ENCODE measurements at places on chromosomes 5 and 9. TPM values are rescaled to one million over a fixed set of nuclear protein-coding genes. Genes with fewer than 3 reads are reported as not detected.

SPATA9 gene
- total RNA-seq = not detected

SH3GLB2 gene
- 184 TPM for total RNA-seq

IRX1 gene
- 11.1 TPM for total RNA-seq

USP20 gene
- 51.2 TPM for total RNA-seq

GPR151 gene
- not detected for total RNA-seq

SLC45A2 gene
- not detected for total RNA-seq

SLC12A2 gene
- total RNA-seq = 12.2 TPM

HACD4 gene
- 8.4 TPM for total RNA-seq

TNFSF8 gene
- total RNA-seq = 4.1 TPM

ASPN gene
- 110 TPM for total RNA-seq

IFNK gene
- not detected for total RNA-seq

MYORG gene
- 7.4 TPM for total RNA-seq

WDR5 gene
- total RNA-seq = 20.7 TPM

WDR38 gene
- not detected for total RNA-seq

SLC25A48 gene
- 0.78 TPM for total RNA-seq

RASGRF2 gene
- total RNA-seq = 6.9 TPM

DNA sequence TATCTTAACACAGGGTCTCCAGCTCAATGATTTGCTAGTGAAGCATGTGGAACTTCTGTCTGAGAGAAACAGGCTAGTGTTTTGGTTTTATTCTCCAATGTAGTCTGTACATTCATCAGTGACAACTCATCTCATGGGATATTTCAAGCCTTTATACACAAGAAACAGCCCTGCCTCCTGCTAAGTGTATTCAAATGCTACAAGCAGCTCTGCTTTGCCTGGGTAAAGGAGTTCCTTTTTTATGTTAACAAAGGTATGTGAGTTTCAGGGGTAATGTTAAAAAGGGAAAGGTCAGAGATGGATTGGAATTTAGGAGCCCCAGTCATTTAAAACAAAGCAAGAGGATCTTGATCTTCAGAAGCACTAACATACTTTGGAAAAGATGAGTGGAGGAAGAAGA, 498.7 kb downstream of the ISL1 start:
- DNase-seq = no peak

DNA sequence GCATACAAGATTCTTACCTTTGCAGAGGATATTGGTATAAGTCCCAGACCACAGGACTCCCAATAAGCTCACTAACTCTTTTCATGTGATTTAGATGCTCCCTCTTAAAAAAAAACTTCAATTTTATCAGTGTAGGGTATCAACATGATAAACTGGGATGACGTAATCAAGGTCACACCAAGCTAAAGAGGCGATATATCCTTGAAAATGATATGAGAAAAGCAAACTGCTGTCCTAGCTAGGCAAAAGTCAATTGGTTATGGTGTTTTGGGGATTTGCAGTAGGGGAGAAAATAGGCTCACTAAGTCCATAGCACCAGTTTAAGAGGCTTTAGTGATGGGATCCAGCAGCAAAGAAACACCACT, 354.4 kb downstream of the DIRAS2 start:
- no peak for DNase-seq

- no peak for DNase-seq
Observed at GRCh38 chr5:76114179-76114851, 31.1 kb downstream of the SV2C start.

DNA sequence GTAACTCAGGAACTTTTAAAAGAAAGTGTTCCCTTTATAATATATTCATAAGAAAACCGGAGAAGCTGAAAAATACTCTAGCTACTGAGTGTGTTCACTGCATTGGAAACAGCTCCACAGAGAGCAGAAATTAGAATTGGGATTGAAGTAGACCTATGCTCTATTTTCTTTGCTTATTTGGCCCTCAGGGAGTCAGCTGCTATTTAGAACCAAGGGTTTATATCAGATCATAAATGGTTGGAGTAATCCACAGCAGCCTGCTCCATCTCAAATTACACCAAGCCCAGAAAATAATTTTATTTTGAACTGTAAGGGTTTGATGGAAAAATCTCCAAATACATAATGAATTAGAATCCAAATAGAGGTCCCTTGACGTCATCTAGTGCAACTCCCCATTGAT, 202.6 kb downstream of the ADAMTSL1 start:
- DNase-seq = no peak

DNA sequence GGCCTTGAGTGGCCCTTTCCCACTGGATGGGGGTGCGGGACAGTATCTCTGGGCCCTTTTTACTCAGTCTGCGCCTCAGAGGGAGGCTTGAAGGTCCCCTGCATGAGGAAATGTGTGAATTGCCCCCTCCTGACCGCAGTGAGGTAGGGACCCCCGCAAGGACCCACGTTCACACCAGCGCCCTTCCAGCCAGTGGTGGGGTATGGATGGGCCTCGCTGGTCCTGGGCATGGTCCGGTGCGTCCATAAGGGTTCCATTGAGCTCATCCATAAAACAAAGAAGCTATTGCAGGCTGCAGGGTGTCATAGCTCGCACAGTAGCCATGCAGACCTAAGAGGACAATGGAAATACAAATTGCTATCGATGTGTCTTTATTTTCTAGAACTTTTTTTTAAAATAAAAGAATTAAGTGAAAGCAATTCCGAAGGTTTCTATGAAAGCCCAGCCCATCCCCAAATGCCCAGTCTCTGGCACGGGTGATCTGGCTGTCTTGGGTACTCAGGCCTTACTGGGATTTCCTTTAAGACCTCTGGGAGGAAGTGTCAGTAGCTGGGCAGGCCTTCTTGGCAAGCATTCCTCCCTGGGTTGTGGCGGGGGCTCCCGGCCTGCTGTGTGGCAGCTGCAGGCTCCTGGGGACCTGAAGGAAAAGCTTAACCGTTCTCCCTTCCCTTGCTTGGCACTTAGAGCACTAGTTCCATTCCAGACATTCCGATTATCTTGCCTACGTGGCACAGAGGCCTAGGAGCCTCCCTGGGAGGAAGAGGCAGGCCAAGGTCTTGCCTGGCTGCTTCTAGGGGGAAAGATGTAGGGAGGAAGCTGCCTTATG, 1.5 kb upstream of the SEMA5A start:
- no peak for DNase-seq

GRCh38 chr5:39352951-39353350, 11.3 kb downstream of the C9 start:
- no peak for DNase-seq

- no peak for DNase-seq
Observed at GRCh38 chr5:109143031-109143430, 266.7 kb downstream of the PJA2 start.

DNA sequence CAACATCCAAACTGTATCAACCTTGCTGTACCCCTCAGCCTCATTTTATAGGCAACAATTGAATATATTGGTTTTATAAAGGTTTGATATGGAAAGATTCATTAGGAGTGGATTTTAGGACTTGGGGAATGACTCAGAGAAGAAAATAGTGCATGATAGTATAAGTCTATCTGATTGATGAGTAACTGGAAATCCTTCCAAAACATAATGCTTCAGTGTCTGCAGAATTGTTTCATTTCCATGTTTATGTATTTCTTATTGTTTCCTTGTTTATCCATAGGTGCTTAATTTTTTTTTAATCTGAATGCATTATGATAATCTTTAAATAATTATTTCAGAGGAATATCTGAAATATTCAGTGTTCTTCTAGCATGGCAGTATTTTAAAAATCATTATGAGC, 12.6 kb downstream of the JAK2 start:
- no peak for DNase-seq

DNA sequence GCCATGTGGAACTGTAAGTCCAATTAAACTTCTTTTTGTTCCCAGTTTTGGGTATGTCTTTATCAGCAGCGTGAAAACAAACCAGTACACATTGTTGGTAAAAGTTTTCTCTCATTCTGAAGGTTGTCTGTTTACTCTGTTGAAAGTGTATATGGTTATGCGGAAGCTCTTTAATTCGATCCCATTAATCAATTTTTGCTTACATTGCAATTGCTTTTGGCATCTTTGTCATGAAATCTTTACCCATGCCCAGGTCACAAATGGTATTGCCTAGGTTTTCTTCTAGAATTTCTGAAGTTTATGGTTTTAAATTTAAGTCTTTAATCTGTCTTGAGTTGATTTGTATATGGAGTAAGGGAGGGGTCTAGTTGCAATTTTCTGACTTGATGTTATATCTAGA, 1901.9 kb downstream of the MAT2B start:
- no peak for DNase-seq

GRCh38 chr9:133932181-133932580, 59.9 kb downstream of the VAV2 start:
- DNase-seq = no peak

DNA sequence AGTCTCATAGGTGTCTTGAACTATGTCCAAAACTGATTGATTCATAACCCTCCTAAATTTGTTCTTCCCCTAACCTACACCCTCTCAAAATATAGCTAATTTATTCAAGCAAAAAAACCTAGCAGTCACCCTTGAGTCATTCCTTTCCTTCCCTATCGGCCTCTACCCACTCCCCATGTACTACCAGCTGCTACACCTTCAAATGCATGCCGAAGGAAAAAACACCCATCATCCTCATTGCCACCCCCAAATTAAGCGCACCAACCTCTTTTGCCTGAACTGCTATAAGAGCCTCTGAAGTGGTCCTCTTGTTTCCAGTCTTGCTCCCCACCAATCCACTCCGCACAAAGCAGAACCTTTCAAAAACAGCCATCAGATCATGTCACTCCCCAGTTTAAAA, 12.6 kb downstream of the LIFR start:
- no peak for DNase-seq

- DNase-seq = no peak
Observed at GRCh38 chr5:115355095-115355494, 58.6 kb upstream of the CCDC112 start.

GRCh38 chr5:76007904-76008303, 75.3 kb upstream of the SV2C start:
- no peak for DNase-seq

DNA sequence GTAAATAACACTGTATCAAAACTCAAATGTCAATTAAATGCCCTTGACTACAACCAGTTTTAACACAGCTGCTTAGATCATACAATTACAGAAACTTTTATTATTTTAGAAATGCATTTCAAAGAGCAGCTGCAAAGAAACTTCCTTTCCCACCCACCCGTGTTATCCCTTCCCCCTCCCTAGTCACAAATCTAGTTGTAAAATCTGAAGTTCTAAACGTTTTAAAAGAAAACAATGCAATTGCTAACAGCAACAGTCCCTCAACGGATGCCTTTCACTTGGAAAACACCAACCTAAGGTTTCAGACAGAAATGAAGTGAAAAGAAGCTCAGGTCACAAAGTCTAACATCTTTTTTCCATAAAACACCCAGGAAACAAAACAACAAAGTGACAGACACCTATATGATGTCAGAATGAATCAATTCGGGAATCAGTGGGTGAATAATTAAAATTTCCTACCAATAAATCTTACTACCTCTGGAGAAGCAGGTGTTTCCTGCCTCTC, 100.3 kb downstream of the FBXW11 start:
- no peak for DNase-seq

DNA sequence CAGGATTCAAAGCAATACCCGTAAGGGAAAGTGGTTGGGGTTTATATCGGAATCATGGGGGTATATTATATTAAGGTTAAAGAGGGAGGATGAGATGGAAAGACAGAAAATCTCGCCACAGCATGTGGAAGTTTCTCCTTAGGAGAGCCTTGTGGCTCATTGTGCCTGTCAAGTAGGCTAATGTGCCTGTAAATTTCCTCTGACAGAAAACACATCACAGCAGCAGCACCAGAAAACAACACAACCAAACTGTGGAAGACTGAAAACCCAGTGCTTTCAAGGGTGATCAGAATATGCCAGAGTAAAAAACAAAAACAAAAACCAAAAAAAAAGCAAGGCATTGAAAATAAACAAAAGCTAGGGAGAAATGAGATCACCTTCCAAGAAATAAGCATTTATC, 11.3 kb upstream of the MAN2A1 start:
- DNase-seq = no peak

DNA sequence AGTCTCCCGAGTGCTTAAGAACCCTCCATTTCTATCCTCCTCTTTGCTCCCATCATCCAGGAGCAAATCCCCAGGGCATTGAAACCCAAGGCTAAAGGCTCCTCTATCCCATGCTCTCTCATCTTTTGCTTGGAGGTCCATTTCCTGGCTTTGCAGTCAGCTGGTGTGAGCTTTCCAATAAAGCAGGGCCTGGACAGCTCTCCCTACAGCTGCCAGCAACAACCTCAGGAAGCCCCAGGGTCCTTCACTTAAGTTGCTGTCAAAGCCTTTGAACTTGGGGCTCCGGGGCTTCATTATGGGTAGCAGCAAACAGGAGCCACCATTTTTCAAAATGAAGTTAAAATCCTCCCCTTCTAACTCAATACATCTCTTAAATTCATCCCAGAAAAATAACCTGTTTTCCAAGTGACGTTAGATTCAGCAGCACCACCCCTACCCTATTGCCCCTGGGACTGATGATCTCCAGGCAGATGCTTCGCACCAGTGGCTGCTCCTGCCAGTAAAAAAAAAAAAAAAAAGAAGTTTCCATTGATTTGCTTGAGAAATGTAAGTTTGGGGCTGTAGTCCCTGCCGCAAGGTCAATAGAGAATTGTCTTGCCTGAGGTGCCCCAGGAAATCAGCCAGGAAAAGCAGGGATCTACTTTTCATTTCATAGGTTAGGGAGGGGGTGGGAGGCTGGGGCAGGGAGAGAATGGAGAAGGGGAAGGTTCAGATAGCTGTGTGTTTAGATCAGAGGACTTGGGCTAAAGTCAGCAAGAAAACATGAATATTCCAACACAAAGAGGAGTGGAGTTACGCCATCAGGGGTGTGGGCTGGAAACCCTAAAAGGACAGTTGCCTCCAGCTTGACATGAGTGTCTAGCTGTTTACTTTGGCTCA, 83.8 kb upstream of the IL6ST start:
- DNase-seq = no peak

DNA sequence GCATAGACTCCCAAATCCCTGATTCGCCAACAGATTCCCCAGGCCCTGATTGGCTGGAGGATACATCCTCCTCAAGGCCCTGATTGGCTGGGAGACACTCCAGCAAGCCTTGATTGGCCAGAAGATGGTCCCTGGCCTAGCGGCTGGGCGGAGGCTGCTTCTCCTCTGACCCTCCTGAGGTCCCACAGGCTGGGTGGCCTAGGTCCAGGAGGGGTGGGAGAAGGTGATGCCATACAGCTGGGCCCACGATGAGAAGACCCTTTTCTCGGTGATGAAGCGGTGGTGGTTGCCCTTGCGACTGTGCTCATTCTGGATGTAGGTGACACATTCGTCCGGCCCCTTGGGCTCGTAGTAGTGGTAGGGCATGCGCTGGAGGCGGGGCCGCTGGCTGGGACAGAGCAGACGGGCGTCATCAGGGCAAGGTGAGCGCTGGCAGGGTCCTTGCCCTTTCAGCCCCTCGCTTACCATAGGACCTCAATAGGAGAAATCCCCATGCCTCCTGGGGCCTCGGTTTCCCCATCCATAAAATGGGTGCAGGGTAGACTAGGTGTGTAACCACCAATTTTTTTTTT, 9.0 kb upstream of the AK1 start:
- DNase-seq = no peak

DNA sequence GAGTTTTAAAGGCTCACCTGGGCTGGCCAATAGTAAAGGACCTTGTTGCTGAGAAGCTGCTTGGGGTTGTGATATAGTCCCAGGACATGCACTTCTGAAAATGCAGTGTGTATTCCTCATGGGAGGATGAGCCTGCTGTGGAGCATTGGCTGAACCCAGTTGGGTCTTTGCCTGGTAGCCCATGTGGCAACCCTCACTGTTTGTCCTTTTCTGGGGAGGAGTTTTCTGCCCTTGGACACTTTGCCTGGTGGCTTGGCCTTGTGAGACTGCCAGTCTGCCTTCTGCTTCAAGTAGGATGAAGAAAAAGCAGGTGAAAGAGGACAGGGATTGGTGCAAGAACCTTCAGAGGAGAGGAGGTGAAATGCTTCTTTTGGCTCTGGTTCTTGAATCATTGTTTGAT, 4.0 kb downstream of the TENT4A start:
- no peak for DNase-seq

- DNase-seq = no peak
Observed at GRCh38 chr5:123659011-123659410, 147.0 kb downstream of the CSNK1G3 start.

Measured in thoracic aorta (tissue), 2 donors.